ENCODE measurements at places on chromosomes 1 and 21.

GRCh38 chr21:33244082-33244778 is 14.5 kb downstream of the IFNAR2 start:
- peak; percentile 49 for DNase-seq

- no peak for DNase-seq
Observed at GRCh38 chr1:114448370-114449036, 62.5 kb downstream of the TRIM33 start.

GRCh38 chr1:183807549-183808168 is 2.7 kb downstream of the RGL1 start:
- peak; percentile 84 for DNase-seq

- DNase-seq = no peak
Observed at GRCh38 chr1:17729248-17729647, 25.9 kb upstream of the ACTL8 start.

GRCh38 chr21:34800797-34801518 is 132.2 kb downstream of the CLIC6 start:
- DNase-seq = no peak

Measured in suppressor macrophage (primary cell).